Fibroblast of mammary gland (primary cell): ENCODE measurements at places on chromosomes 3 and 15.

DNA sequence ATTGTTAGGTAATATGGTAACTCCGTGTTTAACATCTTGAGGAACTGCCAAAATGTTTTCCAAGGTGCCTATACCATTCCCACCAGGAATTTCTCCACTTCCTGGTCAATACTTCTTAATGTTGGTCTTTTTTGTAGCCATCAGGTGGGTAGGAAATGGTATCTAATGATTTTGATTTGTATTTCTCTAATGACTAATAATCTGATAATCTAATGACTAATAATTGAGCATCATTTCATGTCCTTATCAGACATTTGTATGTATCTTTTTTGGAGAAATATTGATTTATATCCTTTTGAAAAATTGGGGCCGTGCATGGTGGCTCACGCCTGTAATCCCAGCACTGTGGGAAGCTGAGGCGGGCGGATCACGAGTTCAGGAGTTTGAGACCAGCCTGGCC is 38.8 kb downstream of the SLMAP start:
- no peak for DNase-seq

DNA sequence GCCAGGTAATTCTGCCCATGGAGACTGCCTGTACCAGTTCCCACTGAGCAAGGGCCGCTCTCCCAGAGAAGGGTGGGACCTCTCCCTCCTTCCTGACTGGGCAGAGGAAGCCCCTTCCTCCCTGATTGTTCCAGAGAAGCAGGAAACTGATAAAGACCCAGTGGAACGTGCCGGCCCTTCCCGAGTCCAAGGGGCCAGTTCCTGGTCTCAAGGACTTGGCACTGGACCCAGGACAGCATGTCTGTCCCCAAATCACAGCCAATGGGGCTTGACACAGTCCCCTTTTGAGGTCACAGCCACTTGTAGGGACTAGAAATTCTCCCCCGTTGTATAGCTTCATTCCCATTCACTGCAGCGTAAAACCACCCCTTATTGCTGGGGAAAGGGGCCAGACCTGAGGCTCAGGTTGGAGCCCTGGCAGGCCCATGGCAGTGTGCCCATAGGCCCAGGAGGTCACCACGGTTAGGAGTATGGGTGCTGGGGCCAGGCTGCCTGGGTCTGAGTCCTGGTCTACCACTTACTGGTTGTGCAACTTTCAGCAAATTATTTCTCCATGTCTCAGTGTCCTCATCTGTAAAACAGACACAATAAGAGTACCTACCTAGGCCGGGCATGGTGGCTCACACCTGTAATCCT is 18.1 kb downstream of the CSRNP1 start:
- no peak for DNase-seq

GRCh38 chr15:90581771-90582352 is 52.1 kb downstream of the CRTC3 start:
- DNase-seq, result no peak

DNA sequence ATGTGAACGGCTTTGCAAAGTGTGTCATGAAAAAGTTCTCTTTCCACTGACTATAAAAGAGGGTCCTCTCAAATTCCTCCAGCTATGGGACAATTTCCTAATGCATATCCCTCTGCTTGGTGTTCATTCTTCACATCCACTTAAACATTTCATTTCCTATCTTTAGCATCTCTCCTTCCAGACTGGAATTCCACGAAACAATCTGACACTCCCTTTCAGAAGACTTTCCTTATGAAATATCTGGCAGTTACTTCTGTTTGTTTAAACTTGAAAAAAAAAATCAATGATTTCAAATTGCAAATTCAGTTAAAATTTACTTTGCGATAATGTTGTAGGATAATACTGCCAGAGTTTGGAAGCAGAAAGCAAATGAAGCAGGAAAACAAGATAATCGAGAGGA is 105.8 kb upstream of the SELENOK start:
- no peak for DNase-seq

DNA sequence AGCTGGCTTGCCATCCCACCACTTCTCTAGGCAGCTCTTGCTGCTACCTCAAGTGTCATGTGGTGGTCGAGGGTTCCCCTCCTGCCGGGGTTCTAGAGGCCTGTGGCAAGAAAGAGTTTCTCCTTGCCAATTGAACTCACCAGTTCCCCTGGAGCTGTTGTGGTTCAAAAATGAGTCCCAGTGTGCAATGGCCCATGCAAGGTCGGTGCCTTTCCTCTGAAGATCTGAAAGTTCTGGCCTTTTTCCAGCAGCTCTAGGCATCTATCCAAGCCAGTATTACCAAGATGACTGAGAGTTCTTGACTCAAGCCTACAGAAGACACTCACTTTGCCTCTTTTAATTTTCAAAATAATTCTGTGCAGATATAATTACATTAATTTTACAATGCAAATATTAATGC is 163.6 kb downstream of the KCNMB2 start:
- no peak for DNase-seq

DNA sequence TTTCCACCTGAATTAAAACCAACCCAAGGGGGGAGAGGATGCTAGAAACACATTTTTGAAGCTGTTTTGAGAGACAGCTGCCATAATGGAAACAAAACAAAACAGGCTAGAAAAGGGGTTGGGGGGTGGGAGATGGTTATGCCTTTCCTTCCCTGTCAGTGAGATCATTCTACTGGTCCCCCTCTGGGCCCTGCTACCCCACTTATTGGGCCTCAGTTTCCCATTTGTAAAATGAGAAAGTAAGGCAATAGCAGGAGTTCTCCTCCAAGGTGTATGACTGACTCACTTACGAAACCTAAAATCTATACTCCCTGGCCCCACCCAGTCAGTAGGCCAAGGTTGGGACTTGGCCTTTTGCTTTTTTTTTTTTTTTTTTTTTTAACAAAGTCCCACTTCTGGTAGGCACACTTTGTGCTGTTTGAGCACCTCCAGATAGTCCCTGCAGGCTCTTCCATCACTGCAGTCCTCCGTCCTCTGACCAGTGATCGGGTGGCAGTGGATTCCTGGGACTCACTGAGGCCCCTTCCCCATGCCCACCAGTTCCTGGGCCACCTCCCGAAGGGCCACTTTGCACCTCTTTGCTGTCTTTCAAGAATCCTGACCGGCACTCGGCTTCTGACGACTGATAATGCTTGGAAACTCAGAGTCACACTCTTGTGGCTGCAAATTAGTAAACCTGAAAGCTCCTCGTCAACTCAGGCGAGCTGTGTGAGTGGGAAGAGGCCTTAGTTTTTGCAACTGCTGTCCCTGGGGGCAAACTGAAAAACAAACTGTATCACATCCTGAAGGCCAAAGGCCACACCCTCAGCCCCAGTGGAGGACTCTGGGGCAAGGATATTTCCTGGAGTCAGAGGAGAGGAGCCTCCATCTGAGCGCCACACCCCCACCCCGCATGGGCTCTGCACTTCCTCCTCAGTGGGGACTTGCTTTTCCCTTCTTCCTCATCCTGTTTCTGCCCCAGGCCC is 6.7 kb upstream of the PSTPIP1 start:
- DNase-seq, result peak; percentile 36

DNA sequence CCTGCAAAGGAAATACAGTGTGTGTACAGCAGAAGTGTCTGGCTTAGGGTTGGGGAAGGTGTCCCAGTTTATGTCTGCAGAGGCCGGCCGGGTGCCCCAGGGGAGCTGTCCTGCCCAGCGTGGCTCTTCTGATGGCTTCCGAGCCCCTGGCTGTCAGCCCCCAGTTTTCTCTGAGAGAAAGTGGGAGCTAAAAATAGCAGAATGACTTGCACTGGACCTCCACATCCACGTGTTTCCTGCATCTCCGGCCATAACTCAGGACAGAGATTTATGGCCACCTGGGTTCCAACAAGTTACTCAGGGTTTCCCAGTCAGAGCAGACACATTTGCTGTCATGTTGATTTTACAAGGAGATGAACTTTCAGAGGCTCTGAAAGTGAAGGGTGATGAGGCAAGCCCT is 192.0 kb downstream of the ATP10A start:
- peak; percentile 33 for DNase-seq

DNA sequence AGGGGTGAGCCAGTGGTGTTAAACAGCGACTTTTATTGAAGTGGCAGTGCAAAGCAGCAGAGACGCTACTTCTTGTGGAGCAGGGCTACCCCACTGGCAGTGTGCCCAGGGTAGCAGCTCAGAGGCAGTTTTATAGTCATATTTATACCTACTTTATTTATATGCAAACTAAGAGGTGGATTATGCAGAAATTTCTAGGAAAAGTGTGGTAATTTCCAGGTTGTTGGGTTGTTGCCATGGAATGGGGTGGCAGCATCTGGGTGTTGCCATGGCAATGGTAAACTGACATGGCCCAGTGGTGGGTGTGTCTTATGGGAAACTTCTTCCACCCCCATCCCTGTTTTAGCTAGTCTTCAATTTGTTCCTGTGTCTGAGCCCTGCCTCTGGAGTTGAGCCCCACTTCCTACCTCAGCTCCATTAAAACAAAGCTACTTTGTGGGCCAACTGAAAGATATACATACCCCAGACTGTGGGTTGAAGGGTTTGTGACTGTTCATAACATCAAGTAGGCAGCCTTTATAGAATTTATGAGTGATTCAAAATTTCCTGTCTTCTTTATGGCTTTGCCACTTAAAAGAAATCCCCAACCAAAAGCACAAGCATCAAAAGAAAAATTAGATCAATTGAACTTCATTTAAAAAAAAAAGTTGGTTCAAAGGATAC is 60.3 kb downstream of the EBLN2 start:
- no peak for DNase-seq

DNA sequence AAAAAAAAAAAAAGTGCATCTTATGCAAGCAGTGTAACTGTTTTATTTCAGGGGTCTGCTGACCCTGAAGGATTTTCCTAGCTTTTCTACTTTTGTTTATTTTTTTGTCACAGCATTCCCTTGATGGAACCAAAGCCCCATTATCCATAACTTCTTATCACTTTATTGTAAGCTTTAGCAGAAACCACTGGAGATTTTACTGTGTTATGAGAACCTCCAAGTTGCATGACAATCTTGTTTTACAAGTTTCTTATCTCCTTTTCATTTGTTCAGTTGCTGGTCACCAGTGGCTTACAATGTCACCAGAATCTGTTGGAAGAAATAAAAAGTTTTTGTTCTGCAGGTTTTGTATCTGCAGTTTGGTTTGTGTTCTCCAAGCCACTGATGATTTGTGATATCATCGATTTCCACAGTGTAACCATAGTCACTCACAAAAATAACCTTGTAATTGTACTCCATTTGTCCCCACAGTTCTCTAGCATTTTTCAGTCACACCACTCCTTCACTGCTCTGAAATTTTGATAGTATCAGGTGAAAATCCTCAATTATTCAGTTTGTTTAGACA is 660.0 kb downstream of the RBMS3 start:
- DNase-seq, result no peak

GRCh38 chr3:180290300-180290699 is 253.6 kb upstream of the PEX5L start:
- DNase-seq, result no peak

GRCh38 chr15:68228143-68228970 is 1.2 kb downstream of the CLN6 start:
- peak; percentile 27 for DNase-seq

- peak; percentile 35 for DNase-seq
These were observed 53.6 kb upstream of the MINAR1 start for GRCh38 chr15:79378394-79379109.

DNA sequence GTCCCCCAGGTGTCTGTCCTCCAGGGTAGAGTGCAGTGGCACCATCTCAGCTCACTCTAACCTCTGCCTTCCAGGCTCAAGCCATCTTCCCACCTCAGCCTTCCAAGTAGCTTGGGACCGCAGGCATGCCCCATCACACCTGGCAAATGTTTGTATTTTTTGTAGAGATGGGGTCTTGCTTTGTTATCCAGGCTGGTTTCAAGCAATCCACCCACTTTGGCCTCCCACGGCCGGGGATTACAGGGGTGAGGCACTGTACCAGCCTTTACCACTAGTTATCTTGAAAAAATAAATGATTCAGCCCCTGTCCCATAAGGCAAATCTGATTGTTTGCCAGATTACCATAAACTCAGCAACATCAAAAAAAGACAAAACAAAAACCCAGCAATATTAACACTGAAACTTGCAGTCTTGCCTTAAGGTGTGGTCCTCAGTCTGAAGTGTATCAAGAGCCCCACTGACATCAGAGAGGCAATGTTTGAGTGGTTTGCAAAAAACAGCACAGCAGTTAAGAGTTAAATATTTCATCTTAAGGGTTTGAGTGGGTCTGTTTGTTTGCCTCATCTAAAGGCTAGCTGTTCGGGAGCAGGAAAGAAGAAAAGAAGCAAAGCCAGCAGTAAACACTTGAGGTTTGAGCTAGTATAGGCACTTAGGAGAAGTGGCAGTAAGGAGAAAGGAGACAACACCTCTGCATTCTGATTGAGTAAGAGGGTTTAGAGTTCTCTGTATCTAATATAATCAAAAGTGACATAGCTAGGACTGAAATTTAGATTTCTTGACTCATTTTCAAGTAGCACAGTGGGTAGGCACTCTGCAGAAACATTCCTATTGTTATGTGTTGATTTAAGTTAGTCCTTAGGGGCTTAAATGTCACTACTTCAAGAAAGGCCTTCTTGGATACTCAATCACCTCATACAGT is 26.3 kb upstream of the EDEM1 start:
- DNase-seq, result no peak

DNA sequence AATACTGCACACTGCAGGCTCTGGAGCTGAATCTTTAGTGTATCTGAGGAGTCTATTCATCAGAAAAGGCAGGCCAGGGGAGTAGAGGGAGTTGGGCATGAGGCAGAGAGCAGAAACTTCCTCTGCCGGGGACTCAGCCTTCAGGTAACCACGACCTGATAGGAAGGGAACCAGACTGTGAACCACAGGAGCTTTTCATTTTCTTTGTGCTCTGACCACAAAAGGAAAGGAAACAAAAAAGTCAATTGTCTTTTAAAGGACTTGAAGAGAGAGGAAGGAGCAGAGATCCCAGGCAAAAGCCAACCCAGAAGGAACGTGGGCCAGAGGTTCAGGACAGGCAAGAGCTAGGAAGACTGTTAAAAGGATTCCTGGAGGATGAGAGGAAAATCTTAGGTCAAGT is 573.3 kb downstream of the EPHB1 start:
- DNase-seq, result no peak

DNA sequence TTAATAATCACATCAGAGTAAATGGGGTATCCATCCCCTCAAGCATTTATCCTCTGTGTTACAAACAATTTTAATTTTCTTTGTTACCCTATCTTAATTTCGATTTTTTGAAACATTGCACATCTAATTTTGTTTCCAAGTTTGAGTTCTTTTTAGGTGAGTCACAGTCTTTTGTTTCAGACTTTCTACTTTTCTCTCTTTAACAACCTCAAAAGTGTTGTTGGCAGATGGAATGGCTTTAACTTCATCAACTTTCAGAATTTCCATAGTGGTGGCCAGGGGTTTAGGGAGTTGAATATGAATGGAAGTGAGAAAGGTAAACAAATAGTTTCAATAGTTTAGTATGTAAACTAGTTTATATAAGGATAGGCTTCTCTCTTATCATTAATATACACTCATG is 223.0 kb upstream of the MLF1 start:
- peak; percentile 28 for DNase-seq
